DND-41 (cell line): ENCODE measurements at places on chromosomes 3 and 15.

- no peak for DNase-seq
These were observed 162.8 kb downstream of the CD47 start for GRCh38 chr3:107928084-107928445.

DNA sequence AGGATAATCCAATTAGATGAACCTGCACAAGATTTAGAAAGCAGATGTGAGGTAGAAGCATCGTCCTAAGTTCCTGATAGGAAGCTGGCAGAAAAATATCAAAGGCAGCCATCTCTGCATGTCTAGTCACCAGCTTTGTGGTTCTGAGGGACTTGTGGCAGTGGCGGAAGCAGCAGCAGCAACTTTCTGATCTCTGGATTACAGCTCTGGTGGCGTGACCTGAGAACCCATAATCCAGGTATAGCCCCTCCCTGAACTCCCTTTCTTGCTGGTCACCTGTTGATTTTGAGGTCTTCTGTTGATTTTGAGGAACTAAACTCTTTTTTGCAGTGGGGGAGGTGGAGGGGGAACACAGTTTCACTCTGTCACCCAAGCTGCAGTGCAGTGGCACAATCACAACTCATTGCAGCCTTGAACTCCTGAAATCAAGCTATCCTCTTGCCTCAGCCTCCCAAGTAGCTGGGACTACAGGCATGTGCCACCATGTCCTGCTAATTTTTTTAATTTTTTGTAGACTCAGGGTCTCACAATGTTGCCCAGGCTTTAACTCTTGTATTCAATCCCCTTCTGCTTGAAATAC is 7.9 kb downstream of the FSIP1 start:
- peak; percentile 73 for DNase-seq

DNA sequence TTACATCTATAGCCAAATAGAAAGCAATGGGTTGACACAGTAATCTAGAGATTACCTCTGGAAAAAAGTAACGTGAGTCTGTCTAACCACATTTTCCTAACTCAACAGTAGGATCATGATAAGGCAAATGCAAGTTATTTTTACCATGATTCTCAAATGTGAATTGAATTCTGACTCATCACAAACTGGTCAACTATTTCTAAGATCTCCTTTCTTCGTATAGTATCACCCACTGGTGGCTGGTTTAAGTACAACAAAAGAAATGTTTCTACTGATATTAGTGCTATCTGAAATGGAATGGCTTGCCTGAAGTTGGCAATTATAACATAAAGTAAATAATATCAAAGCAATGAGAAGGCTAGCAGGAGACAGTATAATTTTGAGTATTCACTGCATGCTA is 102.2 kb downstream of the ABI3BP start:
- DNase-seq = no peak

DNA sequence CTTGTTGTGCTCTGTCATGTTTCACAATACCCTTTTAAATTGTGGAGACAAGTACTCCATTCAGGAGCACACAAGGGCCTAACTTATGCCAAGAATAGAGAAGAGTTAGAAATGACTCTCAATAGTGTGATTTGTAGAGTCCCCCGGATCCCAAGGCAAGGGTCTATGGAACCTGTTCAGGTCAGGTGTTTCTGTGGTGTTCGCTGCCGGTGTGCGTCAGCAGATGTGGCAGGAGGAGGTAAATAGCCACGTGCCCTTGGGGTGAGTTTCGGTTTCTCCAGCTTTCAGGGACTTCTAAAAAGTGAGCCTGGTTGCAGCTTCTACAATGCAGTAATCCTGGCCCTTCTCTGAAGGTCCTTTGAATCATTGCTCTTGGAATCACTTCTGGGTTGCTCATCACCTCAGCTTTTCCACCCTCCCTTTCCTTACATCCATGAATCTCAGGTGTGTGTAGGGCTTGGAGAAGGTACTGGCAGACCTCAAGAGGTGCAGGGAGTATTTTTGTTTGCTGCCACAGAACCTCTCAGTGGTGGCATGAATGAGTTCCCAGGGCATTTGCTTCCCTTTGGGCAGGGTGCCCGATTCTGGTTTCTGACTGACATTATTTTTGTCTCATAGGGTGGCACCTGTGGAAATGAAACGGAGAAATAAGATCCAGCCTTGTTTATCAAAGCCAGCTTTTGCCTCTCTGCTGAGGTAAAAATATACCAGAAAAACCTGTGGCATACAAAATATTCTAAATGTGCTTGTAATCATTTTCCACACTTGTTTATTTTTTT is 7.3 kb downstream of the ST3GAL6 start:
- no peak for DNase-seq

DNA sequence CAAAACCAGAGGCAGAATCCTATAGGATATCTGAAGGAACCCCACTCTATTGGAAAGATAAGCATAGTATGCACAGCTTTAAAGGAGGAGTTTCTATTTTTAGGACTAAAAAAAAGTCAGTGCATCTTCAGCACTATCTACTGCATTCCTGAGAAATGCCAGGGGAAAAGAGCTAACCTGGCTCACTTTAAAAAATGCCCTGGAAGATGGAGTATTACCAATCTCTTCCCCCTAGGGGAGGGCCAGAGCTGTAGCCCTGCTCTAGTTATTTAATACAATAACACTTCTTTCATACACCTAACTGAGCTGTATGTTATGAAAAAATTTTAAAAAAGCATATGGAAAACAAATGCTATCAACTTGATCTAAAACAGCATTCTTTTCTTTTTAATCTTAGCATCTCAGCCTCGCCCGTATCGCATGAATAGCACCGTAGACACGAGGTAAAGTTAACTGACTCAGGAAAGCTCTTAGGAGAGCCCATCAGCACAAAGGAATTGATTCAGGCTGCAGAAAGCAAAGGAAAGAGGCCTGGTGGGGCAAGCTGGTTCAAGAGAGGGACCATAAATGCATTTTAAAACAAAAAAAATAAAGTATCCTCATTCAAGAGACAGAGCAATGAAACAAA is 50.2 kb downstream of the TGM4 start:
- DNase-seq = no peak
